ENCODE measurements at places on chromosomes 7 and 10. TPM values are rescaled to one million over a fixed set of nuclear protein-coding genes. Genes with fewer than 3 reads are reported as not detected.

- no peak for DNase-seq
Measured at GRCh38 chr10:30861976-30862375, 169.7 kb downstream of the ZNF438 start.

GRCh38 chr7:101174322-101174854 is 5.7 kb downstream of the NAT16 start:
- no peak for DNase-seq

DNA sequence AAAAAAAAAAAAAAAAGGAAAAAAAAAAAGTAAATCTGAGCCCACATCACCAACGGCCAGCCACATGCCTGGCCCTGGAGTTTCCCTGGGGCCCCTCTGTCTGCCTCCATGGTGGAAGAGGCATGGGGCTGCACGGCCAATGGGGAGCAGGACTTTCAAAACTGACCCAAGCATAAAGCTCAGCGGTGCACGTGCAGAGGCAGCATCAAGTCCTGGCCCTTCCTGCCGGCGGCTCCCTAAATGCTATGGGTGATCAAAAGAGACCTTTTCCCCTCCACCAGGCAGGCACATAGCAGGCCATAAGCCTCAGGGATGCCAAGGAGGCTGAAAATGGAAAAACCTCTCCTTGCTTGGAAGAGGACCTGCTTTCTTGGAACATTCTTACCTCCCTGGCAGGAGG is 94.3 kb downstream of the OAT start:
- peak; percentile 62 for DNase-seq

The TMEM225B gene
- 2.8 TPM for total RNA-seq

DNA sequence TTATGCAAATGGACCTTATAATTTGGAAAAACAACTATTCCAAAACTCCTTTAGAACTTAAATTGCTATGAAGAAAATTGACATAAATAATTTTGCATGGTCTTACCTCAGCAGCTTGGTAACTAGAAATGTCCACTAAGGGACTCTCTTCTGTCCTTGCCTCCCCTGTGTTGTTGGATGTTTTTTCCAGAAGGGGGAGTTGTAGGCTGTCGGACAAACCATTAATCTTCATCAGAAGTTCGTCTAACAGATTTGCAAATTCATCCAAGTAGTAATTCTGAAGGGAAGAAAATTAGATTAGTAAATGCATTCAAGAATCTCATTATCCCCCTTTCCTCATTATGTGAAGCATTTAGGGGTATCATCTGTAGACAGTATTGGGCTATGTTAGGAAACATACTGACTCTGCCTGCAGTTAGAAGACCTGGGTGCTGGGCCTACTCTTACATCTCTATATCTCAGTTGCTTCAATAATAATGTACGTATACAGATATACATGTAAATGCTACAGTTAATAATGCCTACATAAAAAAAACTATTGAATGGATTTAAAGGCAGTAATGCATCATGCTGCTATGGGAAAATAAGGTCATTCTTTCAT is 155.6 kb downstream of the PKD1L1 start:
- no peak for DNase-seq

Measured in lower leg skin (tissue), 4 donors.